ENCODE measurements at places on chromosomes 4 and X. TPM values are rescaled to one million over a fixed set of nuclear protein-coding genes. Genes with fewer than 3 reads are reported as not detected.

Gene DMP1
- not detected for total RNA-seq

Gene GAGE13
- total RNA-seq, result not detected

Gene FAM47A
- total RNA-seq, result not detected

Gene TRIM2
- total RNA-seq, result 26.7 TPM

Gene MAGEA8
- not detected for total RNA-seq

Gene HNRNPD
- total RNA-seq, result 122 TPM

Gene DHRSX
- 39.0 TPM for total RNA-seq

GRCh38 chr4:41658163-41658562 lies 90.4 kb downstream of the PHOX2B start:
- no peak for DNase-seq

DNA sequence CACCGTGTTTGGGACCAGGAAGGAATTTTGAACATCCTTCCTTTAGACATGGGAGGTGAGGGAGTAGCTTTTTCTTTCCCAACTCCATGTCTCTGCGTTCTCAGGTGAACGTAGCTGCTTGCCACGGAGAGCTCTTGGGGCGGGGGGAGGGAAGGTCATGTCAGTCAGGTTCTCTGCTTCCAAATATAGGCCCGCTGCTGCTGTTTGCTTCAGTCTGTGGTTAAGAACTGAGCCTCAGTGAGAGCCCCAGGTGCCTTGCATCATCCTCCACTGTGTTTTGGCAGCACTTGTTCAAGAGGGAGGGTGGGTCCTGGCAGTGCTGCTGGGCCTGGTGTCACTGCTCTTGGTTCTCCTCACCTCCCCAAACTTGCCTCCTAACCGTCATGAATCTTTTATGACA lies 46.5 kb downstream of the HADH start:
- DNase-seq, result no peak

DNA sequence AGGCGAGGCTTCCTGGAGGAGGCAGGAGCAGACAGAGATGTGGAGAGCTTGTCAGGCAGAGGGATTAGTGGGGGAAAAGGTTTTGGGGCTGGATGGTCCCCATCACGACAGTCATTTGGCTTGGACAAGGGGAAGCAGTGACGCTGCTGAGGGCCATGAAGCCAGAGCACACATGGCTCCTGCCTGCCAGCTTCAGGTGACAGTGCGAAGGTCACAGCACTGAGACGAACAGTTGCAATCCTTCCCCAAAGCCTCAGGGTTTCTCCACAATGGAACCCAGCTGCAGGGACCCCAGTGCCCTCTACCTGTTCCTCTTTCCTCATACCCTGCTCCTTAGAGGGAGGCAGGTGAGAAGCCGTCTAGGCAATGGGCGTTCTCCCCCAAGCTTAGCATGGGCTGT lies 110.3 kb downstream of the DRD5 start:
- DNase-seq, result no peak

DNA sequence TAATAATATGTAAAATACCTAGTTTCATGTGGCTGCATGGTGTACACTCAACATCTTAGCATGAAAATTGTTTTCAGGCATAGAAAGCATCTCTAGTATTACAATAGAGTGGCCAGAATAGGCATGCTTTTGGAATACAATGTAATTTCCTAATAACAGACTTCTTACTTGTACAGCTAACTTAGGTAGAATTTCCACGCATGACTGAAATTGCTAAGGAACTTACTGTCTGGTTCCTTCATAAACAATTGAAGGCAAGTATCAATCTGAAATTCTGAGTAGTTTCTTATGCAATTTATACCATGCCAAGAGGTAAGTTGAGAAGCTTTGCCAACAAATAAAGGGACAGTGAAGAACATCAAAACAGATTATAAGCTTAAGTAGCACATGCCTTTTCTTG lies 26.7 kb downstream of the SULT1E1 start:
- DNase-seq, result no peak

DNA sequence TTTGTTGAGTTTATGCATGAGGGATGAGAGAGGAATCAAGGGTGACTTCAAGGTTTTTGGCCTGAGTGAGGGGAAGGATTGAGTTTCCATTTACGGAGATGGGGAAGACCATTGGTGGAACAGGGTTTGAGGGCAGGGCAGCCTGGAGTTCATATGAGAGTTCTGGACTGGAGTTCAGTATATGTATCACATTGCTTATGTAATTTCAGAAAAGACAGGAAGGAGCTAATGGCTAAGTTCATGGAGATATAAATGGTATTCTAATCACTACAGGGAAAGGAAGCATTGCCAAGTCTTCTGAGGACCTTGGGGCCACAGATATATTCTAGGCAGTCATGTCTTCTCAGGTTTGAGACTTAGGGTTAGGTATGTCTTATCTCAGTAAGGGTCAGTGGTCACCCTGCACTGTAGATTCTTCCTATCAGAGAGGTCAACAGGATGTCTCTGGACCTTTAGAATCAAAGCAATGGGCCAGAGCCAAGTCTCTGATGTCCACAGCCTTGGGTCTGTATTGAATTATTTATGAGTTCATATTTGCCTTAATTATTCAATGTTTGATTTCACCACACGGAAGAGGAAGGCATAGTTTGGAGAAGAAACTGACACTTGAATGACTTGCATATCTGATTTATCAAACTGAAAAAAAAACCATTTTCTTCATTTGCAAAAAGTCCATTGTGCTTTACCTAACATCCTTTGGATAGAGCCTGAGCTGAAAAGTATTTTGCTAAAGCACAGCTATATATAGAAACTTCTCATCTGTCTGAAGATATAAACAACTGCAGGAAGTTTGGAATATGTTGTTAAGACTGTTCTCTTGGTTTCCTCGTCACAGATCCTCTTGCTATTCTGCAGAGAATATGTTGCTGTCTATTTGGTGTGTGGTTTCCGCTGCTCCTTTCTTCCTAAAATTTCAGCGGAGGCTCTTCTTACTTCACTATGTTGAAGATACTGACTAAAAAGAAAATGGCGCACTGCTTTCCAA lies 139.5 kb downstream of the PDGFRA start:
- DNase-seq, result no peak

DNA sequence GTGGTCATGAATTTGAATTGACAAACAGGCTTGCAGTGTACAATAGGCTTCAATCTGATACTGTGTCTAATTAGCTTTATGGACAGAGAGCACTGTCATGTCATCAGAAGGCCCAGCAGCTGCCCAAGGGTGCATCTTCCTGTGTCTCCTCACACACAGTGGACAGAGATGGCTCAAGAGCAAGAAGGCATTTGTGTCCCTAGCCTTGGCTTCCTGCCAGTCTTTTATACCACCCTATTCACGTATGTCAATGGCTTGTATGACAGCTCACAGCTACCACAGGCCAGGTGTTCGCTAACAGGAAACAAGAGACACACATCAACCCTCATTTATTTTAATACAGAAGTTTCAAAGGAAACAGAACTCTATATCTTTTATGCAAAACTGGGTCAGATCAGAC lies 874.0 kb upstream of the AGA start:
- no peak for DNase-seq

GRCh38 chr4:60724623-60725022 lies 475.5 kb upstream of the ADGRL3 start:
- no peak for DNase-seq

- no peak for DNase-seq
Measured at GRCh38 chr4:88734403-88734949, 36.8 kb upstream of the NAP1L5 start.

DNA sequence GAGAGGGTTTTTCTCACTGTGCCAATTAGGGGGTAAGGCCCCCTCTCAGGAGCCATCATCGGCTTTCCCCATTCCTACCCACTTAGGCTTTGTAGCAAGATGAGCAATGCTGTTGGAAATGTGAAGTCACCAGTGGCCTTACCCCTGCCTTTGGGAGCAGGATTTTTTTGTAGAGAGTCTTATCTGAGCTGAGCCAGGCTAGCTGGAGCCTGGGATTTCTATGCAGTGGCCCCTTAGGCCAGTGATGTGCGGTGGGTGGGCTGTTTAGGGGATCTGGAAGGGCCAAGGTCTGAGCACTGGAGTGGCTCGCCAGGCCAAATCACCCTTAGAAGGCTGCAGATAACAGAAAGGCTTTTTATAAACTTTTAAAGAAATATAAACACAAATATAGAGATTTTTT lies 4.2 kb downstream of the CXorf65 start:
- DNase-seq, result no peak

DNA sequence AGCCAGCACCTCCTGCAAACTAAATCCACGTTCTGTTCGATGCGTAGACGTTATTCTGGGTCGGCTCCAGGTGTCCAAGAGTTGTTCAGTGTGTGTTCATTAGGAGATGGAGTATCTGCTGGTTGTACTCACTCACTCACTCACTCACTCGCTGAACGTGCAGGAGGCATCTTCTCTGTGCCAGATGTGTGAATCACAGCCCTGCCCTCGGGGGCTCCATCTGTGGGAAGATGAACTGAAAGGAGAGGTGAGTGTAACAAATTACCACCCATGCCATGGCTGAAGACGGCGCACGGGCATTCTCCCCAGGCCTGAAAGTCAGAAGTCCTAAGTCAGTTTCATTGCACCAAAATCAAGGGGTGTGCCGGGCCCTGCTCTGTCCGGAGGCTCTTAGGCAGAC lies 16.1 kb downstream of the NSG1 start:
- no peak for DNase-seq

- DNase-seq, result peak; percentile 74
Measured at GRCh38 chr4:153022241-153022715, 86.2 kb downstream of the FHDC1 start.

- no peak for DNase-seq
Measured at GRCh38 chr4:52172166-52172565, 121.1 kb downstream of the SPATA18 start.

- no peak for DNase-seq
Measured at GRCh38 chr4:142339053-142339452, 507.0 kb downstream of the INPP4B start.

Measured in breast epithelium (tissue), 4 donors.